ENCODE measurements at places on chromosomes 3 and 15.

GRCh38 chr3:8657804-8658305 lies 13.3 kb upstream of the SSUH2 start:
- DNase-seq, result no peak

- no peak for DNase-seq
Measured at GRCh38 chr3:141052201-141053069, 1.3 kb downstream of the SPSB4 start.

GRCh38 chr15:34514251-34514670 lies 69.2 kb downstream of the GOLGA8B start:
- peak; percentile 39 for DNase-seq

DNA sequence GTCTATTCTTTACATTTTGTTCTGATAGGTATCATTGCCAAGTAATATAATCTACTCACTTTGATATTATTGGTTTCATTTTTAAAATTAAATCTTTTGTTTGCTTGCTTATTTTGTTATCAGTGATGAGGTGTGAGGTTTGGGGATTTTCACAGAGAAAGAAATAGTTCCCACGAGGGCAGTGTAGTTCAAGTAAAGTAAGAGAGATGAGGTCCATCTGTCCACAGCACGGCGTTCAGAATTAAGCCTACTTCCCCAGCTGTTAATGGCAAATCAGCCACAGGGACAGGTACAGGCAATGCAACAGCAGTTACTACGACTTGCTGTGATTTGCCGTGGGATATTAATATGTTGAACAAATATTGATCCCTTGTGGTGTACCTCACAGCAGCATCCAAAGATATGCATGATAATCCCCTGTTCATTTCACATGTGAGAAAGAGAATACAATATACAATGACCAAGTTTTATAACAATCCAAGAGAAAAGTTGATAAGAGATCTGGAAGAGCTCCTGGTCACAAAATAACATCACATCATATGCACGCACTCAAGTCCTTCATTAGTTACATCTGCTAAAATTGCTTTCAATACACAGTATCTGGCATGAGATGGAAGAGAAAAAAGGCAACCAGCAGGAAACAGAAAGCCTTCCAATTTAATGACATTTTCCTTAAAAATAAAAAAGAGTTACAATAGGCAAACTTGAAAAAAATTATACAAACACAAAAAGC lies 131.6 kb downstream of the TUSC7 start:
- DNase-seq, result no peak

- DNase-seq, result no peak
Measured at GRCh38 chr3:69231929-69232440, 109.6 kb upstream of the LMOD3 start.

- DNase-seq, result no peak
Measured at GRCh38 chr3:31636694-31637442, 104.1 kb downstream of the STT3B start.

DNA sequence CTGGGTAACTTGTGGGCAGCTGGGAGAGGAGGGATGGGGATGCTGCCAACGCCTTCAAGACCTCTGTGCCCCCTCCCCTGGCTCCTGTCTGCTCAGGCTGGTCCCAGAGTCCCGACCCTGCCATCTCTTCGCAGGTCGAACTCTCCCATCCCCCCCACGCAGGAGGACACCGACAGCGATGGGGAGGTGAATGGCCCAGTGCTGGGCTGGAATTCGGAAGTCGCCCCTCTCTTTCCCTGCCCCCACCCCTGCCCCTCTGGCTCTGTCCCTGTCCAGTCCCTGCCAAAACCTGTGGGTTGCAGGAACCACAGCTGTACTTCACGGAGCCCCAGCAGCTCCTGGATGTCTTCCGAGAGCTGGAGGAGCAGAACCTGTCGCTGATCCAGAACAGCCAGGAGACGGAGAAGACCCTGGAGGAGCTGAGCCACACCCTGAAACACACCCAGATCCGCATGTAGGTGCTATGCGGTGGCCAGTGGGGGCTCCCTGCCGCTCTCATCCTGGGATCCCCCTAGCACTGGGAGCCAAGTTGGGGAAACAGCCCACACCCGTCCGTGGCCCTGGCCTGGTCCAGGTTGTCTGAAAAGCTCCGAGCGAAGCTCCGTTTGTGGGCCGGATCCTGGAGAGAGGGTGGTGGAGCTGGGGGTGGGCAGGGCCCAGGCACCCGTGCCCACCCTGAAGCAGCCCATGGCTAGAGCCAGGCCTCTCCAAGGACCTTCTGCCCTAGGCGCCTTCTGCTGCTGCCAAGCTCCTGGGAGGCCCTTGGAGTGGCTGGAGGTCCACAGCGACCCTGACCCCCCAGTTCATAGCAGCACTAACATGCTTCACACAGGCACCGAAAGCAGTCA lies 28.7 kb downstream of the CFAP100 start:
- no peak for DNase-seq

DNA sequence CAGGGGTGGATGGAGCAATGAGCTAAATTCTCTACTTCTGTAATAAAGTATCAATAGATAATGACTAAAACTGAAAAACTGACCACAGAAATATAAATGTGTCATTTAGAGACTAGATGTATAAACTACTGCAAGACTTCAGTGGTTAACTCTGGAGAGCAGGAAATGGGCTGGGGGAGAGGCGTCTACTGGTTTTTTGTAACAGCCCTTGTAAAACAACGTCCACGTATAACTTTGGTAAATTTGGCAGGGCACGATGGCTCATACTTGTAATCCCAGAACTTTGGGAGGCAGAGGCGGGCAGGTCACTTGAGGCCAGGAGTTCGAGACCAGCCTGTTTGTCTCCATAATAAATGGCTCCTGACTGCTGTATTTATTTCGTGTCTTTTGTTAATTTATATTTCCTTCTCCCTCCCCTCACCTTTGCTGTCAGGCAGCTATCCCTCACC lies 12.5 kb downstream of the RAB27A start:
- DNase-seq, result no peak

DNA sequence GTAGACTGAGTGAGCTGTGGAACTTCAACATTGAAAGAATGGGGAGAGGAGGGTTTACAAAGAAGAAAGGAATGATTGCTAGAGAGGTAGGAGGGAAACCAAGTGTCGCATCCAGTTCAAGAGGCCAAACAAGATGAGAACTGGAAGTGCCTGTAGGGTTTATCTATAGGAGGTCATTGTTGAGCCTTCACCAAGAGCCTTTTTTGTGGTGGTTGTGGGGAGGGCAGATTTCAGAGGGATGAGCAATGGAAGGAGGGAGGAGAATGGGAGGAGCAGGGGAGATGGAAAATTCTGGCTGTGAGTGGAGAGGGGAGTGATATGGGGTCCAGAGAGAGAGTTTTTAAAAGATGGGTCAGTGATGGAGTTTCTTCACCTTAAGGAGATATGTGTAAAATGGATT lies 8.5 kb downstream of the PDIA5 start:
- DNase-seq, result no peak

DNA sequence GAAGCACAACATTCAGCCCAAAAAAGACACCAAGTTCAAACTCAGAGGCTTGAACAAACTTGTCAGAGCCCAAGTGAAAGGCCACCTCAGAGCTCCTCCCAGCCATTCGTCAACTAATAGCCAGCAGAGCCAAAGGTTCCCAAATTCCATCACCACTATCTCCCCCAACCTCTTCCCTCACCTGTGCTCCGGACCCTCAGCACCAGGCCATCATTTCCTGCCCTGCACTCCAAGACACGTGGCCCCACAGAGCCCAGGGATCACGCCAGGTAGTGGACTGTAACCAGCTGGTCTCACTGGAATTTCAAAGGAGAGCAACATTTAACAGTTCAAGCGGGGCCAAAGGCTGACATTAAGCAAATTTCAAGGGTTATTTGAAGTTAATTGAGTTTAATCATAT lies 245.2 kb upstream of the IGF1R start:
- DNase-seq, result no peak

- DNase-seq, result no peak
Measured at GRCh38 chr3:66393333-66394005, 107.4 kb downstream of the LRIG1 start.

GRCh38 chr3:197989651-197990050 lies 29.6 kb downstream of the LMLN start:
- DNase-seq, result no peak

- DNase-seq, result no peak
Measured at GRCh38 chr15:65058394-65059368, 9.1 kb downstream of the RASL12 start.

DNA sequence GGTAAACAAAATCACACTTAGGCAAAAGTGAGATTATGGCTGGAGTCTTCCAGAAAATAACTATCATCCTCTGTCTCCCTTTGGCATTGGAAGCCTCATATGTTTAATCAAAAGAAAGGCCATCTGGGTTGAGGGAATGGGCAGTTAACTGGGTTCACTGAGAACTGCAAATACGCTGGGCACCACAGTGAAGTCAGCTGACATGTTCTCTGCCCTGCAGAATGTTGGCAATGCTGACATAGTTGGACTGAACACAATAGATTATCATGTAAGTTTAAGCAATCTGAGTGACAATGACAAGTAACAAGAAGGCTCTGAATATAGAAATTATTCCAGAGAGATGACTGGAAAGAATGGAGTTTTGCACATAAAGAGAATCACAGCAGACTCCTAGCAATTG lies 43.8 kb upstream of the SLC25A26 start:
- DNase-seq, result no peak

DNA sequence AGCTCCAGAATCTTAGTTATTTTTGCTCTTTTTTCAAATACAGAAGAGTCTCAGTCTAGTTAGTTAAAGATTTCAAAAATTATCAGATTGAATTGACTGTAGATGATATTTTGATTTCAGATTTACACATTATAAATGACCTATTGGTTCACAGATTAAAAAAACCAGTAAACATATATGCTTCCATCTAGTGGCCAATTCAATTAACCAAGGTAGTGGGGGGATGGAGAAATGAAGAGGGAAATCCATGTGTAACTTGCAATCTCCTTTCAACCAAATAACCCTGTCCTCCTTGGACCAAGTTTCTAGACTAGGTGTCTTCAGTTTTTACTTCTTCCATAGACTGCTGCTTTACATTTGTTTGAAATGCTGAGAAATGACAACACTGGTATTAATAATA lies 789.8 kb downstream of the ROBO1 start:
- DNase-seq, result no peak

DNA sequence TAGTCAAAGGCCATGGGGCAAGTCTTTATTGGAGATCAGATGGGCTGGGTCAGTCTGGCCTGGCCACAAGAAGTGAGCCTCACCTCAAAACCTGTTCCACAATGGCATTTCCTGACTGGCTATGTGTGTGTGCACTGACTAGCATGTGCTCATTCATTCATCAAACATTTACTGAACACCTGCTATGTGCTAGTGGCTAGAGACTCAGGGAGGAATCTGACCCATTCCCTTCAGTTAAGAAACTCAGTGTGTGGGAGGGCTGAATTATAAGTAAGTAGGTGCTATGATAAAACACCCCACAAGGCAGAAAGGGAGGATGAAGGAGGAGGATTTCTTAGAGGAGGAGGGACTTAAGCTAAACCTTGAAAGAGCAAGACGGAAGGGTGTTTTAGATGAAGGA lies 5.4 kb upstream of the CGNL1 start:
- DNase-seq, result no peak

DNA sequence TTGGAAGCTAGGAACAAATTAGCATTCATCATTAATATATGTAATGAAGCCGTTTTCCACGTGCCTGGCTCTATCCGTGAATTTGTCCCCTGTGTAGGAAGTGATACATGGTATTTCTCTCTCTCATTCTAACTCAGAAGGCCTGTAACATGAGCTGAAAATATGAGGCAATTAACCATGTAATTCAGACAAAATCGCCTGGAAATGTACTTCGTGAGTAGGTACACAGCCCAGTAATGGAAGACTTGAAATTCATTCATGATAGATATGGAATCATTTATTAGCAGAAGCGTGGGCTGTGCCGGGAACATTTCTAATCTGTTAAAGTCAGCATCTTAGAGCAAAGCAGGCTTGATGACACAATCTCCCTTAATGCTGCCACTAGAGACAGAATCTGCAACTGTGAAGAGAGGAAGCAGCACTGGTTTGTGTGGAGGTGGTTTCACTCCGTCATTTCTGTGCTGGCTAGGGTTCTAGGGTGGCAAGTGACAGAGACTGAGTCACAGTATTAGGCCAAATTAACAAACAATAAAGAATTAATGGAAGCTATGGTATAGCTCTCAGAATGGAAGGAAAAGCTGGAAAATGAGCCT lies 225.0 kb upstream of the PROK2 start:
- no peak for DNase-seq

DNA sequence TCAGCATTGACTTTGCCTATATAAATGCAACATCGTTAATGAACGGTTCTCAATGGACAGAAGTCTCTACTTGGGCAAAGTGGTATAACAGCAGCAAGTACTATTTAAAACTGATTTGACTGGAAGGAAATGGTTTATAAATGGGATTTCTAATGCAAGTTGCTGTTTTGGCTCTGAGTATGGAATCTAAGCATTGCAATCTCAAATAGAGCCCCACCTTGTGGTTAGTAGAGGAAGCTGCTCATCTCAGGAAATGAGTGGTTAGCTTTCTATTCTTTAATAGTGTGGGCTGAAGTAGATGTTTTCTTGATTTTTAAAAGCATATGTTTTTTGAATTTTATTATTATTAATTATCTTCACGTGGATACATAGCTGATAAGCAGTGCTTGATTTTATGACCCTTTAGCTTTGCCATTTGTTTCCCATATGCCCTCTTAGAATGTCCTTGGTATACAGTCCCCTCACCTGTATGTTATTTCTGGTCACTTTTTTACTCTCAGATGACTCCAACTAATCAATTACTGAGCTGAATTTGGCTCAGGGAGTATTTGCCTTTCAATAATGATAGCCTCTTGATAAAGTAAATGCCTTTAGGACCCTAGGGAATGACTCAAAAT lies 67.1 kb downstream of the OXSM start:
- peak; percentile 18 for DNase-seq

- no peak for DNase-seq
Measured at GRCh38 chr3:66753670-66754069, 244.4 kb upstream of the KBTBD8 start.

- no peak for DNase-seq
Measured at GRCh38 chr3:156676768-156677479, 2.5 kb downstream of the TIPARP start.

GRCh38 chr3:51799879-51800749 lies 21.1 kb upstream of the IQCF6 start:
- DNase-seq, result peak; percentile 29

GRCh38 chr3:172557515-172558220 lies 34.4 kb upstream of the TNFSF10 start:
- no peak for DNase-seq

GRCh38 chr3:97889814-97890213 lies 68.0 kb downstream of the CRYBG3 start:
- DNase-seq, result no peak

Data from D721Med (cell line).